SK-N-DZ (cell line): ENCODE measurements at places on chromosomes 5 and 9.

DNA sequence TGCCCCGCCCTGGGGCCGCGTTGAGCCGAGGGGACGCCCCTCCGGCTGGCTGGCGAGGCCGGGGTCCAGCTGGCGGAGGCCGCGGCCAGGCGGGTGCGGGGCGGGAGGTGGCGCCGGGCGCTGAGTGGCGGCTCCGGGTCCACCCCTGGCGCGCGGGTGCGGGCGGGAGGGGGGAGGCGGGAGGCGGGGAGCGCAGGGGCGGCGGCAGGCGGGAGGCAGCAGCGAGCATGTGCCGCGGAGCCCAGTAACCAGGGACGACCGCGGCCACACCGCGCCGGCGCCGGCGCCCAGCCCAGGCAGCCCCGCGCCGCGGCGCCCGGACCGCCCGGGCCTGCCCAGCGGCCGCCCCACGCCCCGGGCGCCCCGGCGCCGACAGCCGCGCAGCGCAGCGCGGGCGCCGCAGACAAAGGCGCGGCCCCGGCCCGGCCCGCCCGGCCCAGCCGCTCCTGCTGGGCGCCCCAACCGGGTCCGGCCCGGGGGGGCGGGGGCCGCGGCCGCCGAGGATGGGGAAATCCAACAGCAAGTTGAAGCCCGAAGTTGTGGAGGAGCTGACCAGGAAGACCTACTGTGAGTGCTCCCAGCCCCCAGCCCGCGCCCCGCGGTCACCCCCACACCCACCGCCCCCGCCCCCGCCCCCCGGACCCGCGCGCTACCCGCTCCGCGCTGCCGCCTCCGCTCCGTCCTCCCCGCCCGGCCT, at the start of gene NCS1:
TSS of gene NCS1 (plus strand) at position 244 of the 697 bp plus-strand sequence. CDS start at position 504, 260 bp downstream.
- peak; percentile 56 for DNase-seq

DNA sequence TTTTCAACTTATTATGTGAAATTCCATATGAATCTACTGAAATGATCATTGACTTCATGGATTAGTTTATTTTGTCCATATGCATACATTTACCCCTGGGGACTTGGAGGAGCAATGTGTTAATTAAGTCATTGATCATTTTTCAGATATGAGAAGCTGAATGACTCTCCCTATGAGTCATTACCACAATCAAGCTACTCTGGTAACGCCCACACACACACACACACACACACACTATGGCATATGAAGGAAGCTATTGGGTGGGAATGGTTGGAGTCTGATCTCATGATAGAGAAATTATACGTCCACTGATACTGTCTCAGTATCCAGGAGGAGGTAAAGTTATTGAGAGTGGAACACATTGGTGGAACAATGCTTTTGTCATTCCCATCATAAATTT, 528.9 kb downstream of the AGTPBP1 start:
- no peak for DNase-seq

DNA sequence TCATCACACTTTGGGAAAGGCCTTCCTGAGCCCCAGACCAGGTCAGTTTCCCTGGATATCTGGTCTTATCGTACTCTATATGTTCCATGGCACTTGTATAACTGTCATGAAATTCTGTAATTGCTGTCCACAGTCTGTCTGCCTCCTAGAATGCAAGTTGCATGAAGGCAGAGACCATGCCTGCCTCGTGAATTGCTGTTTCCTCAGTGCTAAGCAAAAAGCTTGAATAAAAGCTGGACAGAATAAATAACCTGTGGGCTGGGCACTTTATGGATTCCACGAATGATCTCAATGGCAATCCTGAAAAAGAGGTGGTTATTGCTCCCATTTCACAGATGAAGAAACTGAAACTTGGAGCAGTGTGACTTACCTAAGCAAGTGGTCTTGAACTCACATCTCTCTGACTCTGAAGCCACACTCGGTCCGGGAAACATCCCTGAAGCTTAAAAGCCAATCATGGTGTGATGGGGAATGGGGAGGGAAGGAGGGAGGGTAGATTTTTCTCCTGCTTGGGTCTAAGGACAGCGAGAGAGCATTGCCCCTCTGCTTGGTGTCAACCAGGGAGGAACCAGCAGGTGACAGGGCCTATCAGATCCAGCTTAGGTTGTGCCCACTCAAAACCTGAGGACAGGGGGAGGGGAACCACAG, 13.2 kb upstream of the LHX2 start:
- no peak for DNase-seq

GRCh38 chr9:97501972-97502221, 431 bp downstream of the TMOD1 start:
- DNase-seq = no peak

GRCh38 chr9:1580215-1580614, 434.9 kb upstream of the SMARCA2 start:
- no peak for DNase-seq

DNA sequence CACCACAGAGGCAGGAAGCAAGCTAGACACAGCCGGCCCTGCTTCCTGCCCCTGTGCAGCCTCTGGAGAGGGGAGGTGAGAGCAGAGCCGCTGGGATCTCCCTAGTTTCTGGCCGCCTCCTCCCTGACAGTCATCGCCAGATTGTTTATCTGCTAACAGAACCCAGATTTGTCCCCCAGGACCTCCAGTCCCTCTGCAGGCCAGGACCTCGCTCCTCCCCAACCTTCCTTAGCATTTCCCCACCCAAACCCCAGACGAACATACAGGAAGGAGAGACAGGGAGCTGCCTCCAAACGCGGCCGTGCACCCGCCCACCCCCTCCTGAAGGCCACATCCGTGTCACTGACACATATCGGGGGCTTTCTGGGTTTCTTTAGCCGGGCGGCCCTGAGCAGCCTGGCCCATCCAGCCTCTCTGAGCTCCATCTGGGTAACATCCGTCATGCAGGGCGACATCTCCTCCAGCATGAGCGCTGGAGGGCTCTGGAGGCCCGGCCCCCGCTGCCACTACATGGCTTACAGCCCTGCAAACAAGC, 47.5 kb downstream of the DBH start:
- DNase-seq = peak; percentile 73

GRCh38 chr5:123371575-123372179, 51.5 kb downstream of the CEP120 start:
- DNase-seq = peak; percentile 13

DNA sequence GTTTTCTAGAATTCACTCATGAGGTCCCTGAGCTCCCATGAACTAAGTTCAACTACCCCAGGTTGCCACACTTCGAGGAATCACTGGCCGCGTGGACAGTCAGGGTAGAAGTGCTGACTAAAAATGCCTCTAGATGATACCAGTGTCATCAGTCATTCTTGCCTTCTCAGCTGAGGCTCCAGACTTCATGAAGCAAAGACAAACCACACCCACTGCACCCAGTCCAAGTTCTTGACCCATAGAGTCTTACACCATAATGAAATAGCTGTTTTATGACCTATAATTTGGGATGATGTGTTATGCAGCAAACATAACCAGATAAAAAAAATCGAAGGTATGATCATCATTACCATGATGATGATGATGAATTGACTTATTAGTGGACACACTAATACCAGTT, 632.9 kb upstream of the TLE4 start:
- DNase-seq = no peak

DNA sequence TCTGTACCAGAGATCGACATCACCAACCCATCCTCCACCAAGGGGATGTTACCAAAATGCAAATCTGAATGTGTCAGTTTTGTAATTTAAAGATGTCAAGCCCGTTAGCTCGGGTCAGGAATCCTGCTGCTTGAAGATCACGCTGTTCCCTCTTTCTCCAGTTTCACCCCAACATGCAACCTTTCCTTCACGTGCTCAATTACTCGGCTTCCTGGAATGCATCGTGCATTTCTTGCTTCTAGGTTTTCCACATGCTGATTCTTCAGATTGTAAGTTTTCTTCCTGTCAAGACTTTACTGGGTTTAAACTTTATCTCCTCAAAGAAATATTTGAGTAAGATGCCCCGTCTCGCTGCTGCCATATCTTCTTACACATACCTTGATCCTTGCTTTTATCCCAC, 209.5 kb upstream of the SNX2 start:
- no peak for DNase-seq

- no peak for DNase-seq
Measured at GRCh38 chr9:131404581-131404980, 10.7 kb downstream of the PRRC2B start.

DNA sequence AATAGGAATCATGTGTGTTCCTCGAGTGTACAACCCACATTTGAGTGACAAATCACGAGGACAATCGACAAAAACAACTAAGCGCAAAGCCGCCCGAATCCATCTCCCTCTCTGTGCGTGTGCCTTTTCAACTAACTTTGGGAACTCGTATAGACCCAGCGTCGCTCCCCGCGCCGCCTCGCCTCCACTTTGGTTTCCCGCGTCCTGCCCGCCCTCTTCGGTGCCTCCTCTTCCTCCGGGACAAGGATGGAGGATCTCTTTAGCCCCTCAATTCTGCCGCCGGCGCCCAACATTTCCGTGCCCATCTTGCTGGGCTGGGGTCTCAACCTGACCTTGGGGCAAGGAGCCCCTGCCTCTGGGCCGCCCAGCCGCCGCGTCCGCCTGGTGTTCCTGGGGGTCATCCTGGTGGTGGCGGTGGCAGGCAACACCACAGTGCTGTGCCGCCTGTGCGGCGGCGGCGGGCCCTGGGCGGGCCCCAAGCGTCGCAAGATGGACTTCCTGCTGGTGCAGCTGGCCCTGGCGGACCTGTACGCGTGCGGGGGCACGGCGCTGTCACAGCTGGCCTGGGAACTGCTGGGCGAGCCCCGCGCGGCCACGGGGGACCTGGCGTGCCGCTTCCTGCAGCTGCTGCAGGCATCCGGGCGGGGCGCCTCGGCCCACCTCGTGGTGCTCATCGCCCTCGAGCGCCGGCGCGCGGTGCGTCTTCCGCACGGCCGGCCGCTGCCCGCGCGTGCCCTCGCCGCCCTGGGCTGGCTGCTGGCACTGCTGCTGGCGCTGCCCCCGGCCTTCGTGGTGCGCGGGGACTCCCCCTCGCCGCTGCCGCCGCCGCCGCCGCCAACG, at the start of gene GPR150:
TSS of gene GPR150 (plus strand) at position 58 of the 840 bp plus-strand sequence. CDS start at position 247, 189 bp downstream.
- DNase-seq = peak; percentile 66

GRCh38 chr5:14252793-14253192, 109.7 kb downstream of the TRIO start:
- DNase-seq = no peak

DNA sequence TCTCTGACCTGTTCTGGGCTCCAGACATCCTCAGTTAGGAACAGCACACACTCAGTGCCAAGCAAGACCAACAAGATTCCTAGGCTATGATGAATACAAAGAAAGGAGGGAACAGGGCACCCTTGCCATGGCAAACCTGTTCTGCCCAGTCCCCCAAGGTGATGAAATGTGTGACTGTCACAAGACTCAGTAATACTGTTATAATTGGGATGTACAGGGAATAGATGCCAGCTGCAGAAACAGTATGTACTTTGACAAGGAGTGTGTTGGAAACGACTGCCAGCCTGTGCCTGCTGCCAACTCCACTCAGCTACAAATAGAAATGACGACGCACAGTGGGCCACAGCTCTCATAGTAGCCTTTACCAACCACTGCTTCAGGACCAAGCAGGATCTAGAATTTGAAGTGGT, 453.0 kb downstream of the EFNA5 start:
- no peak for DNase-seq

- no peak for DNase-seq
Measured at GRCh38 chr5:35046774-35047173, 975 bp downstream of the AGXT2 start.

DNA sequence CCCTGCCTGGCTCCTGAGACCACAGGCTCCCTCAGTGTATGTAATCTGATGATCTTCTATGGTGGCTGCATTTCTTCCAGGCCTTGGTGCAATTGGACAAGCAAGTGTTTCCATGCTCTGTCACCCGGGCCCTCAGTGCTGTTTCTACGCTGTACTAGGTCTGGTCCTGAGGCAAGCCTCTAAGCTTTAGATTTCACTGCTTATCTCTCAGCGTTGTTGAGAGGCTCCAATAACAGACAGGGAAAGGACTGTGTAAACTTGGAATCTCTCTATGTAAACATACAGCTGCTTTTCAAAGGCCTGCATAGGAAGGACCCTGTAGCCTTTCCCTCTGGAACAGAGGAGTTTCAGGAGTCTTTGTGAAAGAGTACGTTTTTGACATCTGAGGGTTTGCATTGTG, 38.6 kb upstream of the NFIB start:
- DNase-seq = peak; percentile 10

GRCh38 chr5:149667084-149667828, 62.9 kb upstream of the PPARGC1B start:
- DNase-seq = no peak

GRCh38 chr5:59062986-59063683, 480.3 kb downstream of the RAB3C start:
- DNase-seq = no peak

DNA sequence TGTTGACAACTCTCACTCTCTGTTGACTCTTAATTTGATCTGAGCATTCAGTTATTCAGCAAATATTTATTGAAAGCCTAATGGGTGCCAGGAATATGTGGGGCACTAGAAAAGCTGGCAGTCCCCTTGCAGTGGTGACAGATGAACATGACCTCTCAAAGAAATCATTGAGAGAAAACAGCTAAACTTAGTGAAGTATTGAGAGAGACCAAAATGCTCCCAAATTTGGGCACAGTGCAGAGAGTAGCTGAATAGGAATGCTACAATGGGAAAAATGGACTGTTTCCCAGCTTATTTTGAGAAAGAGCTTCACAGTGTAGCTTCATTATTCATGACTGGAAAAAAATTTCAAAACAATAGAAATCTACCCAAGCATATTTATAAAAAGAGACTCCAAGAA, 257.9 kb downstream of the SGCD start:
- no peak for DNase-seq

- DNase-seq = peak; percentile 49
Measured at GRCh38 chr5:157820593-157821252, 38.2 kb downstream of the CLINT1 start.

DNA sequence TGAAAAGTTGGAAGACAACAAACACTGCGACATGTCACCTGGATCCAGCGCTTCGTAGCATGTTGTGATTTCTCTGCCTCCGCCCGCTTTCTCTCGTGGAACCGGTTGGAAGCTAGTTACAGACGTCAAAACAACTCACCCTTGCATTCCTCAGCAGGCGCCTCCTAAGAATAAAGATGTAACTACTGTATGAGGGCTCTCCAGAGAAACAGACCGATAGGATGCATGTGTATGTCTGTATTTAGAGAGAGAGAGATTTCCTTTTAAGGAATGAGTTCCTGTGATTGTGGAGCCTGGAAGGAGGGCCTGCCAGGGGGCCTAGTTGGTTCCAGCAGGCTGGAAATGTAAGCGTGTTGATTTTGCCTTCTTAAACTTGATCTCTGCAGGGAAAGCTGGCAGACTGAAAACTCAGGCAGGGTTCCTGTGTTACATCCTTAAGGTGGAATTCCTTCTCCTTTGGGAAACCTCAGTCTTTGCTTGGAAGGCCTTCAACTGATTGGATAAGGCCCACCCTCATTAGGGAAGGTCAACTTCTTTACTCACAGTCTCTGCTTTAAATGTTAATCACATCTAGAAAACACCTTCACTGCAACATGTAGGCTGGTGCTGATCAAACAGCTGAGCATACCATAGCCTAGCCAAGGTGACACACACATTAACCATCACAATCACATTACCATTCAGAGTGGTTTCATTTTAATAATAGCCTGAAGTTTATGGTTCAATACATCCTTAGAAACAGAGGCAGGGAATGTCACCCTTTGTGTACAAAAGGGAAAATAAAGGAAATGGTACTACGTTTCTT, 163.8 kb downstream of the SYK start:
- no peak for DNase-seq

GRCh38 chr5:69158039-69158438, 8.9 kb upstream of the CCNB1 start:
- no peak for DNase-seq
